ENCODE measurements at places on chromosomes 2 and 18.

DNA sequence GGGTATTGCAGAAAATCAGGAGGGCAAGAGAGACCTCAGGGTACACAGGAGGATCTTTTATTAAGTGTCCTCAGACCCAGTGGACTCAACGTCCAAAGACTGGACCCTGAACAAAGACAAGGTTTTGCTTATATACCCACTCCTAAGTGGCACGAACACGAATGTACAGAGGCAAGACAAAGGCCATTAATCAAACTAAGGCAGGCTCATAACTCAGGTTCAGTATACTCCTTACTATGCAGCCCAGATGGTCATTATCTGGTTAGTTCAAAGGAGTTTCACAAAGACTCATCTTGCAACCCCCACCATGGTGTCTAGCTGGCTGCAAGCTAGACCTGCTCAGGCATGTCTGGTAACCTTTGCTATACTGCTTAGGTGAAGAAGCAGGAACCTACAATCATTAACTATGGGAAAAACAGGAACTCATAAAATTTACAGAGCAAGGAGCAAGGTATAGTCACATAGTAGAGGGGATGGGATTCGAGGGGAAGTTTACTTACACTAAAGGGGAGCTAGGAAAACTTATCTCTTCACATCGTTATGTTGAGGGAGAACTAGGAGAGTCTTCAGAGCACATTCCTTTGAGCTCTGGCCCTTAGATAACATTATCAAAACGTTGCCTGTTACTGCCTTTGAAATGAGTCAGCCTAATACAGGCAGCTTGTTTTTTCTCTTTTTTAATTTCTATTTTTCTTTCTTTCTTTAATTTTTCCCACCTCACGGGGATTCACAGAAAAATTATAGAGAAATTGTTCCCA lies 33.9 kb downstream of the SLC4A3 start:
- DNase-seq = no peak

- no peak for DNase-seq
These were observed 32.4 kb upstream of the ATL2 start for GRCh38 chr2:38409156-38410102.

DNA sequence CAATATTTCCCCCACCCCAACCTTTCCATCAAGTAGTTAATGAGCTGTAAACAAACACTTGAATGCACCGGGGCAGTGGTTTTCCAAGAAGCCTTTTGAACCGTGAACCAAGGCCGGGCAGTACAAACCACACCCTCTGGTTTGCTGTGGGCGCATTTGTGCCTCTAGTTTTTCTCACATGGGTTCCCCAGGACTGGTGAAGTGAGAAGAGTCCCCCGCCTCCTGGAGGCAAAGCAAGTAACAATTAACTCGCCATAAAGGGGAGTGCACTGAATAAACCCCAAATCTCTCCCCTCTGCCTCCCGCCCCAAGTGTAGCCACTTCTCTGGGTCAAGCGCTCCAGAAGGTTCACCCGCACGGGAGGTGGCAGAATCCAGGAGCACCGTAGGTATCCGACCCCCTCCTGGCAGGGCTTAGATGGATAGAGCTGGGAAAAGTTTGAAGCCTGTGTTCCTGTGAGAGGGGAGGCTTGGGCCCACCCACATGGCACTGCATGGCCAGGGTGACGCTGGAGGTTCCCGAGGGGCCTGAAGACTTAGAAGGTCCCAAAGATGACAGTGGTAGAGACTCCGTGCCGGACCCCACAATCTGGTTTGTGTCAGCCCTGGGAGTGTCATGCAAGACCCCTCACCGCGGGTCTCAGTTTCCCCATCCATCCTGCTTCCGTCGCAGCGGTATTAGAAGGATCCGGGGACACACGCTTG lies 182.2 kb downstream of the SMAD2 start:
- DNase-seq = no peak

DNA sequence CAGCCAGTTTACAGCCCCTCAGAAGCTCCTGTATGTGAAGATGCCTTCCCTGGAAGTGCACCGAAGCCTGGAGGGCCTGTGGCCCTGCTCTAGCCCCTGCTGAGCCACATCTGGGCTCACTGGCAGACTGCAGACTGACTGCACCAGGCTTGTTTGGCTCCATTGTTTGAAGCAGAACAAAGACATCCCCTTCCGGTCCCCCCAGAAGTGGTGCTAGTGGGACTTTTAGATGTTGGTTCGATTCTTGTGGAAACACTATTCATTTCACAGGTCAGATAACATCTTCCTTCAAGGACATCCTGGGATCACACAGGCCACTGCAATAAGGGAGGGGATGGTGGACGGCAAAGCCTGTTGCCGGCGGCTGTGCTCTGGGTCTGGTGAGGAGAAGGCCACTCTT lies 57.8 kb upstream of the CBLN2 start:
- no peak for DNase-seq

DNA sequence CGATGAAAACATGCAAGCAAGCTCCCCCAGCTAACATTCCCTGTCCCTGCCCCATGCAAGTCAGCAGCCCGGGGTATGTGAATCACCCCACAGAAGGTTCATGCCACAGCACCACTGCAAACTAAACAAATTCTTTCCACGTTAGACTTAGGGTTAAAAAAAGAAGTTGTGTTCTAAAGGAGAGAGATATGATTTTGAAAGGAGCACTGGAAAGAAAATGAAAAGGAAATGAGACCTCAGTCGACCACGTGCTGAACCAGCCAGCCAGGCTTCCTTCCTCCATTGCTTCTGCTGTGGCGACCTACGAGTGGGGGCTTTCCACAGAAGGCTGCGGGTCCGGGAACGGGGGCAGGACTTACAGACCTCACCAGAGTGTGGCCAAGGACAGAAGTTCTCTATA lies 52.0 kb downstream of the ARL4C start:
- peak; percentile 72 for DNase-seq

GRCh38 chr2:207766697-207767460 lies 2.8 kb downstream of the FZD5 start:
- no peak for DNase-seq

GRCh38 chr2:132519566-132519965 lies 103.0 kb downstream of the GPR39 start:
- no peak for DNase-seq

- DNase-seq = no peak
These were observed 463.7 kb upstream of the DSEL start for GRCh38 chr18:67980241-67980640.
